ENCODE measurements at places on chromosomes 2 and 18. TPM values are rescaled to one million over a fixed set of nuclear protein-coding genes. Genes with fewer than 3 reads are reported as not detected.

DNA sequence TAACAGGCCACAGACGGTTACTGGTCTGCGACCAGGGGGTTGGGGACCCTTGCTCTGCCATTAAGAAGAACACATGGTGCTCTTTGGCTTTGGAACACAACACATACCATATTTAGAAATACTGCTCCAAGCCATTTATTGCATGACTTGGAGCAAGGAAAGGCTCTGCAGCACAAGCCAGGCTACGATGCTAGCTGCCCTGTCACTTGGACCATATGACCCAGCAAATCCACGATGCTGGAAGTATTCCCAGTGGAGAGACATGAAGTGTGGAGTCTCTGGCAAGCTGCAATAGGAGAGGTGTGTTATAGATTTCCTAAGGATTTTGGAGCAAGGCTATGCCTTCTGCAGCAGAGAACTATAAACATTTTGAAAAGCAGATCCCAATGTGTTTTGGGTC is 171.2 kb downstream of the HAUS1 start:
- DNase-seq, result no peak
- H3K27me3 ChIP-seq, result no peaks in the 10 kb centered on the region
- H3K4me3 ChIP-seq, result no peak overlapping the region
- H3K4me1 ChIP-seq, result no peaks in the 10 kb centered on the region
- no peaks in the 10 kb centered on the region for H3K36me3 ChIP-seq

- no peaks in the 10 kb centered on the region for H3K4me1 ChIP-seq
- no peaks in the 10 kb centered on the region for H3K27me3 ChIP-seq
- no peak for DNase-seq
- no peaks in the 10 kb centered on the region for H3K36me3 ChIP-seq
Measured at GRCh38 chr2:227036527-227036926, 127.5 kb downstream of the COL4A4 start.

DNA sequence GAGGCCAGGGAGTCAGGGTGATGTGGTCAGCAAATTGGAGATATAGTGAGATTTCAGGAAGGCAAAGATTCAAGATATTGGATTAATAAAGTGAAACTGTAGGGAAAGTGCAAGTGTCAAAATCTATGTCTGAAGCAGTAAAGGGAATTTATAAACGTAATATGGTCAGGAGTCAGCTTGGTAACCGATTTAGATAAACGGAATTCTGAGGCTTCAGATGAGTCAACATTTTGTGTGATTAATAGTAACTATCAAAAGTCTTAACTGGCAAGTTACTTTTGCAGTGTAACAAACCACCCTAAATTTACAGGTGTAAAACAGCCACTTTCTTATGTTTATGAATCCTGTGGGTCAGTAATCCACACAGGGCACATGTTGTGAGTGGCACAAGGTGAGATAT is 10.9 kb downstream of the MTX2 start:
- H3K4me1 ChIP-seq, result no peaks in the 10 kb centered on the region
- H3K27me3 ChIP-seq, result no peaks in the 10 kb centered on the region
- H3K36me3 ChIP-seq, result no peaks in the 10 kb centered on the region
- no peak for DNase-seq

- H3K27me3 ChIP-seq, result no peaks in the 10 kb centered on the region
- H3K36me3 ChIP-seq, result no peaks in the 10 kb centered on the region
- H3K27ac ChIP-seq, result no peak overlapping the region
- H3K4me3 ChIP-seq, result no peak overlapping the region
- DNase-seq, result no peak
Measured at GRCh38 chr2:125398738-125399524, 1257.0 kb upstream of the GYPC start.

DNA sequence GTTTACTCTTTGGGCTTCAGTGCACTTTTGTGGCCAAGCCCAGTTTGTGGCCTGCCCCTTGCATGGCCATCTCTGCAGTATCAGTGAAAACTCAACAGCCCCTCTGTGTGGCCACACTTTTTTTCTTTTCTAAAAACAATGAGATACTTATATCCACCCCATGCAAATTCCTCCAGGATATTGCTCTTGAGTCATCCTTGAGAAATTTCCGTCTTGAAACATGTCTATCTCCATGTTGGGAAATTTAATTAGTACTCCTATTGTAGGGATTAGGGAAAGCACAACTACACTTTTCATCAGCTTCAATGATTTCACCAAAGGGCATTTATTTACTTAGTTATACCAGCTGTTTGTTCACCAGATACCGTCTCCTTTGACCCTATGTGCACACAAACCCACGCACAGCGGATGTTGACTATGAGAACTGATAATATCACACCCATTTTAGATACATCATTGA is 993.1 kb downstream of the TSN start:
- H3K36me3 ChIP-seq, result no peaks in the 10 kb centered on the region
- H3K27ac ChIP-seq, result no peak overlapping the region
- H3K27me3 ChIP-seq, result no peaks in the 10 kb centered on the region
- H3K4me1 ChIP-seq, result no peaks in the 10 kb centered on the region

DNA sequence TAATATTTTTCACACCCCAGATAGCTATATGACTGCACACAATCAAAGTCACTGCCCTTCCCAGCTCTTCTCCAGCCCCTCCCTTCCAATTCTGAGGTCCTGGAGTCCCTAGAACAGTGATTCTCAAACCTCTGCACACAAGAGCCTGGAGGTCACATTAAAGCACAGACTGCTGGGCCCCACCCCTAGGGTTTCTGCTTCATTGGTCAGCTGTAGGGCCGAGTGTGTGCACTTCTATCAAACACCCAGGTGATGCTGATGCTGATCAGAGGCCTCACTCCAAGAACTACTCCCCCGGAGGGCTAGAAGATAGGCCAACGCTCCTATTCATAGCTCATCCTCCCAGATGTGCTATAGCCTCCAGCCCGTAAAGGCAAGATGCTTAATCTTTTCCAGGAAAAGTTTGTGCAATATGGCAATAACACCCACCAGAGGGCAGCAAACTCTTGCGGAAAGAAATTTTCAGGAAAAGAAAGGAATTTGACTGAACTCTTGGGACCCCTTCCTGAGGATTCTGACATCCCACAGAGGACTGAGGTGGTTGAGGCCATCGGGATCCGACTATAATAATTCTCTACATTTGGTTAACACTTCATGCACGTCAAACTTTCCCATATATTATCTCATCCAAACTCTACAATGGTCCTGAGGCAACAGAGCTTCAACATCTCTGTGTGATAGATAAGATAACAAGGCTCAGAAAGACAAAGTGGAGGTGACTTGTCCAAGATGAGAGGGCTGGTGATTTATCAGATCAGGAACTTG is 194.2 kb upstream of the PKDCC start:
- no peaks in the 10 kb centered on the region for H3K36me3 ChIP-seq
- no peak overlapping the region for H3K27ac ChIP-seq

DNA sequence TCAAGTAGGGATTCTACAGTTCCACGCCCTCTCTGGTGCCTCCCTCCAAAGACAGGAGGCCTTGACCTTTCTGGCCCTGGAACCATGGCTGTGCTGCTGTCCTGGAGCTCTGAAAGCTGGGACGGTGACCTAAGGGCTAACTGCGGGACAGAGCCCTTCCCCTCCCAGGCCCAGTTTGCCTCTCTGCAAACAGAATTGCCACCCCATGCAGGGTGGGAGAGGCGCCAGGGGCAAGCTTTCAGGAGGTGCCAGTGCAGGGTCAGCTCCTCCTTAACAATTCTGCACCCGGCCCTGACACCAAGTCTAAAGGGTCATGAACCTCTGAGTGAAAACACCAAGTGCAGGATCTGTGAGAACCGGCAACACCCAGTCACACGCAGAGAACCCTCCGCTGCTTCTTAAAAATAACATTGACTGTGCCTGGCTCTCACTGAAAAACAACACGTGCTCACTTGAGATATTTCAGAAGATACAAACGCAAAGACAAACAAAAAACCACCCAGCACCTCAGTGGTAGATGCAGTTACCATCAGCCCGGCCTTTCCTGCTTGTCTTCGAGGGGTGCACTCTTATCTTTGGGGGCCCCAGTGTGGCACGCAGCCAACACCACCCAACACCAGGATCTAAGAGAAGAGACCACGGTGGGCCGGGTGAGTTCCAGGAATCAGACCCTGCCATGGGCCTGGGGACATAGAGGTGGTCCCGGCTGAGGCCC is 1.1 kb upstream of the SNED1 start:
- peak overlapping the region; percentile 82 for H3K27ac ChIP-seq
- H3K27me3 ChIP-seq, result peaks cover 27% of the 10 kb centered on the region
- no peak overlapping the region for H3K4me3 ChIP-seq
- peaks cover 58% of the 10 kb centered on the region for H3K4me1 ChIP-seq

- H3K4me1 ChIP-seq, result peaks cover 4% of the 10 kb centered on the region
- H3K27me3 ChIP-seq, result no peaks in the 10 kb centered on the region
- H3K27ac ChIP-seq, result no peak overlapping the region
- no peak for DNase-seq
- H3K36me3 ChIP-seq, result no peaks in the 10 kb centered on the region
Measured at GRCh38 chr2:173043897-173044519, 31.6 kb upstream of the MAP3K20 start.

DNA sequence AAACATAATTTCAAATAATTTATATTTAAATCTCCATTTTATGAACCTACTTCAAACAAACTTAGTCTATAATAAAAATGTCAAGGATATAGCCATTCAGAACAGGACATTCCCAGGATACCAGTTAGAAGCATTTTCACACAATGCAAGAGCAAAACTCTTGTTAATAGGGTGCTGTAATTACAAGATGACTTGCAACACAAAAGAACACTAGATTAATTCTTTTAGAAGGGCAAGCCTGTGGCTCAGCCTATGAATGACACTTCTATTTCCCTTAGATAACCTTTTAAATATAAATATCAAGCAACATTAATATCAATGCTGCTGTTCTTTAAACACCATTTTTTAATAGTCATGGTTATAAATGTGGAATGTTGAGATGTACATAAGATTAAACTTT is 157.9 kb upstream of the SCN7A start:
- H3K36me3 ChIP-seq, result no peaks in the 10 kb centered on the region
- H3K27me3 ChIP-seq, result no peaks in the 10 kb centered on the region
- H3K4me3 ChIP-seq, result no peak overlapping the region
- H3K27ac ChIP-seq, result no peak overlapping the region
- DNase-seq, result no peak

DNA sequence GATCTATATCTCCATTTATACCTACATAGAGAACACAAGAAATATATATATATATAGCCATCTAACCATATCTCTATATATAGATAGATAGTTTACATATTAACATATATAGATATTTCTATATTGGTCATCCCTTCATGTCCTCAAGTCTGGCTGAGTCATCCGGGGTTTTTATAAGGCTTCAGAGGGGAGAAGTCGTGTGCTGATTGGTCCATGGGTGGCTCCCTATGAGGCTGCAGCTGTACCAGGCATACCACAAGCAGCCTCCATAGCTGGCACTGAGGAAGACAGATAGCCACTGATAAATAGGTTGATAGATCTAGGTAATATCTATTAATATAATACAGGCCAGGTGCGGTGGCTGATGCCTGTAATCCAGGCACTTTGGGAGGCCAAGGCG is 618.3 kb upstream of the SETBP1 start:
- no peaks in the 10 kb centered on the region for H3K27me3 ChIP-seq
- no peaks in the 10 kb centered on the region for H3K4me1 ChIP-seq
- DNase-seq, result peak; percentile 8
- H3K27ac ChIP-seq, result no peak overlapping the region
- no peak overlapping the region for H3K4me3 ChIP-seq

GRCh38 chr2:104432401-104432800 is 421.5 kb upstream of the POU3F3 start:
- H3K4me1 ChIP-seq, result no peaks in the 10 kb centered on the region
- no peak overlapping the region for H3K4me3 ChIP-seq
- no peak overlapping the region for H3K27ac ChIP-seq
- no peaks in the 10 kb centered on the region for H3K36me3 ChIP-seq

DNA sequence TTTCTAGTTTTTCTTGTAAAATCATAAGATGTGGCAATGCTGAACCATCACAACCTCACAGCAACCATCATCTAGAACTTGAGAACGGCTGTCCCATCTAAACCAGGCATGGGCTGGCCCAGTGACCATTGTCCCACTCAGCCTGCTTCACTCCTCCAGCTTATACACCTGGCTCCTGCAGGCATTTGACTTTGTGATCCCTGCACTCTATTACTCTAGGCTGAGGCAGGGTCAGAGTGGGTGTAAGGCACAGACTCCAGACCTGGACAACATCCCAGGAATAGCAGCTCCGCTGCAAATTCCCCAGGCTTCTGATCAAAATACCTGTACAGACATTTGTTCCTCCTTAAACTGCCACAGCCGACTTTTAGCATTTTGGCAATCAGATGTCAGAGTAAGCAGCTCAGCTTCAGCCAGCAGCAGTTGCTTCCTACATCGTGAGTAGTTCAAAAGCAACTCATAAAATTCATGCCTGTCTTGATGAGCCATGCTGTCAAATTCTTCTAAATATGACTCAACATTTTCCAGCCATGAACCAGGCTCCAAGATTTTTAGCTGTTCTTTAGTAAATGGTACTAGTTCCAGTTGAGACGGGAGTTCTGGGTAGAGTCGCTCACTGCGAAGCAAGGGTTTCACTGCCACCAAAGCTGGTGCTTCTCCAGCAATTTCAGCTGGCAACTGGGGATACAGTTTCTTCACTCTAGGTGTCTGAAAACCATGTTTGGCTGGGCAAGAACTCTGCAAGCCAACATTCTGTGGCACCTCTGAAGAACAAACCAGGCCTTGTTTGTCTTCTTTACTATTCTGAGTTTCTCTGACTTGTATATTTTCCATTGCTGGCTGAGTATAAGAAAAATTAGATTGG is 12.8 kb downstream of the EPG5 start:
- peaks cover 31% of the 10 kb centered on the region for H3K4me1 ChIP-seq
- H3K27me3 ChIP-seq, result no peaks in the 10 kb centered on the region
- no peak for DNase-seq
- H3K27ac ChIP-seq, result peak overlapping the region; percentile 49

DNA sequence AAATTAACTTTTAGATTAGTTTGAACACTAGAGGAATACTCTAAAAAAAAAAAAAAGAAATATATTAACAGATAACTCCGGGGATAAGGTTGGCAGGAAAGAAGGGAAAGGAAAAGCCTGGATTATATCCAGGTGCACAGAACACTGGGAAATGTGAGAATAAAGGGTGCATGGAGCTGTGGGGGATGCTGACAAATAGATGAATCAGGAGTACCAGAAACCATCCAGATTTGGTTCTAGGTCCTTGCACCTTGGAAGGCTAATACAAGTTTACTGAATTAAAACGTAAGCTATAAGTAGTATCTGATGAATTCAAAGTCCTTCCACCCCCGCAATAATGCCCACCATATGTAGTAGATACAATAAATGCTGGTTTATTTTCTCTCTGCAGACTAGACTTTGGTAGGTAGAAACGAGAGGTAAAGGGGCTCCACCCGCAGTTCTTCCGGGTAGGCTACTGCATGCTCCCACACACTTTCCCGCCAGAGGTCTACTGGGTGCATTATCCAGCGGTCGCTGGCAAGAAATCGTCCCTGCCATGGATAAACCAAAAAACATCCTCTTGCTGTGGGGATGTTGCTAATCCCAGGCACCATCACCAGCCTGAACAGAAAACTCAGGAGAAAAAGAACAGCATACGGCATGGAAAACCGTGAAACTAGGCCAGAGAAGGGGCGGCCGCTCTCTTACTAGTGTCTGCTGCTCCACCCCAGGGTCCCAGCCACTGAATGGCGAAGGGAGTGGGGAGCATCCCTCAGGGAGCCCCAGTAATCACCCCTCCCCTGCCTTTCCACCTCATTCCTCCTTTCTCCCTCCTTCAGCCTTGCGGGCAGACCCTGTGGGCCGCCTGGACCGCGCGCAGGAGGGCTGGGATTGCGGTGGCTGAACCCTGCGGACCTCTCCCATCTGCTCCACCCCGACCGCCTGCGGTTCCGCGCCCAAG is 1.5 kb downstream of the CNRIP1 start:
- H3K4me1 ChIP-seq, result no peaks in the 10 kb centered on the region
- H3K4me3 ChIP-seq, result peak overlapping the region; percentile 59
- peaks cover 36% of the 10 kb centered on the region for H3K27me3 ChIP-seq
- H3K36me3 ChIP-seq, result no peaks in the 10 kb centered on the region
- peak overlapping the region; percentile 88 for H3K27ac ChIP-seq

Gene UGT1A3
- total RNA-seq, result not detected

Gene ADCYAP1
- not detected for total RNA-seq

Gene COL3A1
- total RNA-seq, result 5,576 TPM

Gene MARCHF4
- total RNA-seq, result not detected

Gene IL1F10
- total RNA-seq, result not detected

Gene RGPD3
- not detected for total RNA-seq

Gene LOXHD1
- total RNA-seq, result 0.52 TPM

All from left lung (tissue), 14 donors.